SJSA1 (cell line): ENCODE measurements at places on chromosomes 2 and 18. TPM values are rescaled to one million over a fixed set of nuclear protein-coding genes. Genes with fewer than 3 reads are reported as not detected.

Gene ANKRD30B
- not detected in 2 replicates for total RNA-seq

Gene TRIM43
- not detected in 2 replicates for total RNA-seq

Gene UGT1A8
- total RNA-seq: not detected in 2 replicates

Gene MZT2A
- total RNA-seq: 52.5 and 148 TPM in 2 replicates

- H3K27ac ChIP-seq: no peak overlapping the region
- peaks cover 10% of the 10 kb centered on the region for H3K27me3 ChIP-seq
- DNase-seq: no peak
- no peak overlapping the region for H3K4me3 ChIP-seq
- H3K4me1 ChIP-seq: 0 out of 2 replicates have a peak, but pooled peaks cover 5% of the 10 kb centered on the region
- H3K36me3 ChIP-seq: no peaks in the 10 kb centered on the region
These were observed 2.0 kb upstream of the GAL3ST2 start for GRCh38 chr2:241774419-241775222.

DNA sequence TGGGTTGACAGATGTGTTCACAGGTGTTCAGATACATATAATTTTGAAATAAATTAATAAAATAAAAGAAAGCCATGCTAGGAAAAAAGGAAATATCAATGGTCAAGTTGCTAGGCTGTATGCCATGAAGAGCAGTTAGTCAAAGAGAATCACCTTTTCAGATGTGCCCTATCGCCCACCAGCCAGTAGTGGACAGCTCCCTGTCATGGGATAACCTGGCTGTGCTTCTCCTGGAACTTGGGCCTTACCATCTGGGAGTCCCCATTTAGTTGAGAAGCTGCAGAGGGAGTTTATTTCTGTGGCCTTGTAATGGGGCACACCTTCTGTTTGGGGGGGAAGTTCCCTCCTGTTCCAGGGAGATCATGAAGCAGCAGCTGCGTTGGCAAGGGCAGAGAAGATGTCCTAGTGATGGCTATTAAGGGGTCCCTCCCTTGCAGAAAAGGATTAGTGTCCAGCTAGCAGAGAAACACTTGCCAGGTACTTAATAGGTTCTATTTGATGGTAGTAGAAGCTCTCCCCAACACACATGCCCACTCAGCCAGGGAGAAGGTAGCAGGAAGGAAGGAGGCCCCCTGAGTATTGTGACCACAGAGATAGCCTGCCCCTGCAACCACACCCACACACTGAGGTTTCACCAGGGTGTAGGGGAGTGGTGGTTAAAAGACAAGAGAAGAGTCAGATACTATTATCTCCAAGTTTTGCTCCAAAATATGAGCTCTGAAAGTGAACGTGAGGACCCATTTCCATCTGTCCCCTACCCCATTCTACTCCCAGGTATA is 117.7 kb downstream of the B3GNT2 start:
- no peaks in the 10 kb centered on the region for H3K36me3 ChIP-seq
- no peaks in the 10 kb centered on the region for H3K4me1 ChIP-seq
- no peak overlapping the region for H3K27ac ChIP-seq
- DNase-seq: no peak

DNA sequence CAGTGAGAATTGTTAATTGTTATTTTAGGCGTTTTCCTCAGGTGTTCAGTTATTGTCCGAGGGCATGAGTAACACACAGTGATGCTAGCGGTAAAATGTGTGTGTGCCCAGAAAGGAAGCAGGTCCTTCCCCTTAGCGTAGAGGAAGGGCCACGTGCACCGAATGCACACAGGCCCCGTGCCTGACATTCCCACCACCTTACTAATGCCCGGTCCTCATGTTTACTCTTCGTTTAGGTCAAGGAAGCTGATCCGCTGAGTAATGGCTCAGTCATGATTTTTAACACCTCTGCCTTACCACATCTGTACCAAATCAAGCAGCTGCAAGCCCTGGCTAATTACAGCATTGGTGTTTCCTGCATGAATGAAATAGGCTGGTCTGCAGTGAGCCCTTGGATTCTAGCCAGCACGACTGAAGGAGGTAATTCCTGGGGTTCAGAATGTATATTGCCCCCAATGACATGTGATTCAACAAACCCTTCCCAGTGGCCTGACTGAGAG is 76.7 kb downstream of the MERTK start:
- no peak overlapping the region for H3K27ac ChIP-seq
- peaks cover 4% of the 10 kb centered on the region; the same call in 1 of the 2 replicates for H3K4me1 ChIP-seq
- no peaks in the 10 kb centered on the region for H3K36me3 ChIP-seq
- no peak overlapping the region for H3K4me3 ChIP-seq

DNA sequence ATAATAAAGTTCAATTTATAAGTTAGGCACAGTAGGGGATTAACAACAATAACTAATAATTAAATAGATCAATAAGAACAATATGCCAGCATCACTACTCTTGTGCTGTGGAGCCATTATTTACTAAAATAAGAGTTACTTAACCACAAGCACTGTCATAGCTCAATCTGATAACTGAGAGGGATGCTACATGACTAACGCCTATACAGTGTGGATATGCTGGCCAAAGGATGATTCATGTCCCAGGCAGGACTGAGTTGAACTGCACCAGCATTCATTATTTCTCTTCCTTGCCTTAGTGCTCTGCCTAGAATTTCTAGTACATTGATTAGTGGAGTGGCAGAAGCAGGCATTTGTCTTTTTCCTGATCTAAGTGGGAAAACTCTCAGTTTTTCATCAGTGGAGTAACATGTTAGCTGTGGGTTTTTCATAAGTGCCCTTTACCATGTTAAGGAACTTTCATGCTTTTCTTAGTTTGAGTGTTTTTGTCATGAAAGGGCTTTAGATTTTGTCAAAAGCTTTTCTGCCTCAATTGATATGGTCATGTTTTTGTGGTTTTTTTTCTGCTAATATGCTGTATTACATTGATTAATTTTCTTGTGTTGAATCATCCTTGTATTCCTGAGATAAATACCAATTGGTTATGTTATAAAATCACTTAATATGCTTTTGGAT is 21.7 kb downstream of the KIAA1328 start:
- DNase-seq: no peak
- H3K27me3 ChIP-seq: no peaks in the 10 kb centered on the region
- H3K27ac ChIP-seq: no peak overlapping the region
- no peaks in the 10 kb centered on the region for H3K4me1 ChIP-seq
- H3K36me3 ChIP-seq: no peaks in the 10 kb centered on the region
- no peak overlapping the region for H3K4me3 ChIP-seq
